ENCODE measurements at places on chromosomes 6 and 20.

DNA sequence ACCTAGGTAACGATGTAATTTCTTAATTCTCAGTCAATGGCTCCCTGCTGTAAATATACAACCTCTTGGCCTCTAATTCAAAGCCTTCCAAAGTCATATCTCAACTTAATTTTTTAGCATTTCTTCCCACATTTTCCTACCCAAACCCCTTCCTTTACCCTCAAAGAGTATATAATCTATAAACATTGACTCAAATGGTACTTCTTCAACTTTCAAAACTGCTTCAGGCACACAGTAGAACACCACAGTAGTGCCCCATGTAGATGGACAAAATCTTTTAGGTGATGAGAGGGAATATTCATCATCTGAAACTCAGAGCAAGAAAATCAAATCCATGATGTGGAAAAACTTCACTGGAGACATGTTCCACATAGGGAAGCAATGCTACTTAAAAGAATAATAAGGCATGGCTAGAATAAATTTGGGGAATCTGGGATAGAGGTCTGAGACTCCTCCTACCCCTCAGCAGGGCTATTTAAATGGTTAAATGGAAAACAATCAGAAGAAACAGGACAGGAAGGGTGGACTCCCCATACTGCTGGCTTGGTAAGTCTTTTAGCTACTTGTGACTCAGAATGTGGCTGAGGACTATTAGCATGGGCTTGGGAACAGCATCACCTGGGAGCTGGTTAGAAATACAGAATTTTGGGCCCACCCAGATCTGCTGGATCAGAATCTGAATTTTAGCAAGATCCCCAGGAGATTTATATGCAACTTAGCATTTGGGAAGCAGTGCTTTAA, 6.4 kb downstream of the SLC22A2 start:
- DNase-seq, result no peak

- no peak for DNase-seq
Observed at GRCh38 chr20:63498960-63499337, at the start of gene EEF1A2. EEF1A2 (minus strand) TSS chr20:63499083; CDS start chr20:63497763, 1,320 bp downstream.

DNA sequence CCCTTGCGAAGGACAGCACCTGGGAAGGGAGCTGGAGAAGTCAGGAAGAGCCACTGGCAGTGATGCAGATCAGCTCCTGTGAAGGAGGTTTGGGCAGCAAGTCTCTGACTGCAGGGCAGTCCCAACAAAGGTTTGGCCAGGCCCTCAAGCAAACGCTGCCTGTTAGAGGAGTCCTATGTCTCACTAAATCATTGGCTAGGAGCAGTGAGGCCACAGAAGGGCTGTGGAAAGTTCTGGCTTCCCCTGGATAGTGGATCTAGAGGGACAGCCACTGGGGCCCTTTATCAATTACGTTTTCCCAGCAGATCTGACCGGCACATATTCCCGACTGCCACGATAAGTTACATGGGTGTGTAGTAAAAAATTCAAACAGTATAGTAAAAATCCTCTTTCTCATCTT, 2.5 kb downstream of the TTPAL start:
- DNase-seq, result no peak

GRCh38 chr6:13617066-13617465, 1.9 kb downstream of the NOL7 start:
- DNase-seq, result no peak

DNA sequence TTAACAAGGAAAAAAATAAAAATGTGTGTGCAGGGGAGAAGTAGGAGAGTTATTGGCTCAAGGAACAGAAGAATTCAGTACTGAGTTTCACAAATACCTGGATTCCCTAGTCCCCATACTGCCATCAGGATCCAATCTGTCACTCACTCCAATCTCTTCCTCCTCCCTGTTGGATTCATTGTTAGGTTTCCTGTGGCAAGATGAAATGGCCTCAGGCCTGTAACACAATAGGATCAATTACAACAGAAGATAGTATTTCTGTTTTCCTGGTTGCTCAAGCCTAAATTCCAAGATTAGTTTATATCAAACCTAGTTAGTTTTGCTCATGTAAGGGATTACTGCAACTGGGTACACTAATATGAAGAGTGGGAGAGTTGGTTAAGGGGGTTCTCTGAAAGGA, 24.4 kb downstream of the HCRTR2 start:
- DNase-seq, result no peak

Data from endothelial cell (in vitro differentiated cells).